ENCODE measurements at places on chromosomes 2 and 18. TPM values are rescaled to one million over a fixed set of nuclear protein-coding genes. Genes with fewer than 3 reads are reported as not detected.

The GALNT3 gene
- 2.2 TPM for polyA plus RNA-seq

The DSG2 gene
- polyA plus RNA-seq = 0.03 TPM

The FAM124B gene
- polyA plus RNA-seq = not detected

The MTX2 gene
- 21.6 TPM for polyA plus RNA-seq

The DYSF gene
- 3.9 TPM for polyA plus RNA-seq

DNA sequence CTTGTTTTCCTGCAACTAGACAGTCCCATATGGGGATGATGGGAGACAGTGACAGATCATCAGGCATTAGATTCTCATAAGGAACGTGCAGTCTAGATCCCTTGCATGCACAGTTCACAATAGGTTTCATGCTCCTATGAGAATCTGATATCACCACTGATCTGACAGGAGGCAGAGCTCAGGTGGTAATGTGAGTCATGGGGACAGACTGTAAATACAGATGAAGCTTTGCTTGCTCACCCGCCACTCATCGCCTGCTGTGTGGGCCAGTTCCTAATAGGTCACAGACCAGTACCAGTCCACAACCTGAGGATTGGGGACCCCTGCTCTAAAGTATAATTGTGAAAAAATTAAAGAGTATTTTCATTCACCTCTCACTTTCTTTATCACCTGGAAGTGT, 23.6 kb upstream of the RAB1A start:
- H3K36me3 ChIP-seq = no peaks in the 10 kb centered on the region
- DNase-seq = no peak
- no peak overlapping the region for H3K4me3 ChIP-seq
- no peak overlapping the region for H3K27ac ChIP-seq
- no peaks in the 10 kb centered on the region for H3K4me1 ChIP-seq
- H3K27me3 ChIP-seq = no peaks in the 10 kb centered on the region

- no peak overlapping the region for H3K4me3 ChIP-seq
- H3K27me3 ChIP-seq = peaks cover 7% of the 10 kb centered on the region
- H3K36me3 ChIP-seq = no peaks in the 10 kb centered on the region
- H3K4me1 ChIP-seq = no peaks in the 10 kb centered on the region
These were observed 50.0 kb upstream of the CTDP1 start for GRCh38 chr18:79629606-79630005.

DNA sequence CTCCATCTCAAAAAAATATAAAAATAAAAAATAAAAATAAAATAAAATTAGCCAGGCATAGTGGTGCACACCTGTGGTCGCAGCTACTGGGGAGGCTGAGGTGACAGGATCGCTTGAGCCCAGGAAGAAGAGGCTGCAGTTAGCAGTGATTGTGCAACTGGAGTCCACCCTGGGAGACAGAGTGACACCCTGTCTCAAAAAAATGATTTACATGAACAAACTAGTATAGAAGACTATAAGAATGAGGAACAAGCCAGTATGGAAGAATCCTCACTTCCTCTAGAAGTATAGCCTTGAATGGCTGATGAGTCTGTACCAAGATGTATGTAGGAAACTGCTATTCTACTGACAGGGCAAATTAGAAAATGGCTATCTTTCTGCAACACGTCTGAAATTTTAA, 10.9 kb downstream of the YES1 start:
- H3K36me3 ChIP-seq = no peaks in the 10 kb centered on the region
- no peaks in the 10 kb centered on the region for H3K27me3 ChIP-seq
- DNase-seq = no peak
- no peak overlapping the region for H3K4me3 ChIP-seq
- H3K27ac ChIP-seq = no peak overlapping the region

- H3K4me1 ChIP-seq = no peaks in the 10 kb centered on the region
- no peak for DNase-seq
- no peak overlapping the region for H3K27ac ChIP-seq
- H3K27me3 ChIP-seq = no peaks in the 10 kb centered on the region
- H3K36me3 ChIP-seq = no peaks in the 10 kb centered on the region
These were observed 1621.1 kb downstream of the LRP1B start for GRCh38 chr2:140509765-140510164.

GRCh38 chr2:36322108-36322507, 33.5 kb upstream of the CRIM1 start:
- H3K27ac ChIP-seq = no peak overlapping the region
- DNase-seq = no peak
- H3K4me3 ChIP-seq = no peak overlapping the region
- no peaks in the 10 kb centered on the region for H3K4me1 ChIP-seq

- H3K4me3 ChIP-seq = no peak overlapping the region
- no peak for DNase-seq
- no peaks in the 10 kb centered on the region for H3K27me3 ChIP-seq
- H3K36me3 ChIP-seq = peaks cover 7% of the 10 kb centered on the region
- H3K27ac ChIP-seq = no peak overlapping the region
- H3K4me1 ChIP-seq = peaks cover 20% of the 10 kb centered on the region
These were observed 67.2 kb downstream of the CUL3 start for GRCh38 chr2:224517963-224518362.

GRCh38 chr18:3982541-3982940, 472.6 kb downstream of the DLGAP1 start:
- H3K27me3 ChIP-seq = no peaks in the 10 kb centered on the region
- no peaks in the 10 kb centered on the region for H3K36me3 ChIP-seq
- no peak for DNase-seq
- H3K27ac ChIP-seq = no peak overlapping the region

DNA sequence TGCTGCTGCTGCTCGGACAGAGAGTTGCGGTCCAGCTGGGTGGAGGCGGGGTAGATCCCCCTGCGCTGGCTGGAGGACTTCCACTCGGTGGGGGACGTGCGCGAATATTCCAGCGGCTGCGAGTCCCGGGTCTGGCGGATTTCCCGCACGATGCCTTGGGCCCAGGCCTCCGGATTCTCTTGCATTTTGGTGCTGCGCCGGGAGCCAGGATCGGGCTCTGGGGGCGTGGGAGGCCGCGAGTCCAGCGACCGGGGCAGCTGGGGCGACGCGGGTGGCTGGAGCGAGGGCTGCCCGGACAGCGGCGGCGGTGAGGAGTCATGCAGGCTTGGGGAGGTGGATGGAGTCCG, 4.8 kb downstream of the NT5C1B start:
- DNase-seq = no peak
- no peaks in the 10 kb centered on the region for H3K4me1 ChIP-seq
- H3K4me3 ChIP-seq = no peak overlapping the region
- no peaks in the 10 kb centered on the region for H3K27me3 ChIP-seq
- H3K27ac ChIP-seq = no peak overlapping the region

- H3K27me3 ChIP-seq = no peaks in the 10 kb centered on the region
- no peak for DNase-seq
- peaks cover 13% of the 10 kb centered on the region for H3K4me1 ChIP-seq
- no peak overlapping the region for H3K27ac ChIP-seq
These were observed 11.1 kb downstream of the DNAH6 start for GRCh38 chr2:84527137-84528129.

GRCh38 chr18:43789234-43790000, 512.1 kb upstream of the SYT4 start:
- no peaks in the 10 kb centered on the region for H3K4me1 ChIP-seq
- no peak overlapping the region for H3K27ac ChIP-seq
- no peak overlapping the region for H3K4me3 ChIP-seq
- no peak for DNase-seq
- H3K27me3 ChIP-seq = no peaks in the 10 kb centered on the region
- H3K36me3 ChIP-seq = no peaks in the 10 kb centered on the region

DNA sequence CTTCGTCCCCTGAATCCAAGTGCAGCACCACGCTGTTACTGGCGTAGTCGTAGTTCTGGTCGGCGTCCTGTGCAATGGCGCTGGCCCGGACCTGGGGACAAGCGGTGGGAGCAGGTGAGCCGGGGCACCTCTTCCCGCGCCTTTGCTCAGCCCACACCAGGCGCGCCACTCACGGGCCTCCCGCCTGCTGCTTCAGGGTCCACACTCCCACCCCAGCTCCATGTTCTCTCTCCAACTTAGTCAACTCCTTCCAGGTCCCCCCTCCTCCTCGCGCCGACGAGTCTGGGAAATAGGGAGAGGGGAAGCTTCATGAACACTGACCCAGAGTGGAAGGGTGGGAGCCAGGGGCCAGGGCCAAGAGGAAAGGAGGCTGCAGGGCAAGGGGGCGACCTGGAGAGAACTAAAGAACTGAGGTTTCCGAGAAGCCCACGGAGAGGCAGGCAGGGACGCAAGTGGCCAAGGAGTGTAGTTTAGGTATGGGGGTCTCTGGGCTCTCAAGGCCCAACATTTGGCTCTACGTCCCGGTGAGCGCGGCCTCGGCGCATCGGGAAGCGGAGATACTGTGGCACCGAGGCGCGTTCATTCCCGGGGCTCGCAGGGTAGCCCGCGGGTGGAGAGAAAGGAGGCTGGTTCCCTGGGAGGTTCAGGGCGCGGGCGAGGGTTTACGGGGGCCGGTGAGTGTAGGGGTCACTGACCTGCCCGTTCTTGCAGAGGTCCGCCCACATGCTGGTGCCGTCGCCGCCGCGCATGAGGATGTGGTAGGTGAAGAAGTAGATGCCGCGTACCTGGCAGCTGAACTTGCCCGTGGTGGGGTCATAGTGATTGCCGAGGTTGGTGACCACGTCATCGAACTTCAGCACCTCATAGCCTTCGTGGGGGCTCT, 1.4 kb downstream of the C1QL2 start:
- H3K27me3 ChIP-seq = peaks cover 8% of the 10 kb centered on the region
- H3K4me3 ChIP-seq = no peak overlapping the region
- DNase-seq = no peak
- no peak overlapping the region for H3K27ac ChIP-seq

- H3K4me3 ChIP-seq = peak within 1 kb of the TSS; percentile 100
- peaks cover 14% of the 10 kb centered on the region for H3K4me1 ChIP-seq
- no peaks in the 10 kb centered on the region for H3K36me3 ChIP-seq
- peak; percentile 97 for DNase-seq
- H3K27ac ChIP-seq = peak within 1 kb of the TSS; percentile 90
These were observed at the start of gene C2orf15 for GRCh38 chr2:99141110-99142108. TSS of gene C2orf15 (plus strand) at chr2:99141707. CDS start at chr2:99150559, 8,852 bp downstream.

DNA sequence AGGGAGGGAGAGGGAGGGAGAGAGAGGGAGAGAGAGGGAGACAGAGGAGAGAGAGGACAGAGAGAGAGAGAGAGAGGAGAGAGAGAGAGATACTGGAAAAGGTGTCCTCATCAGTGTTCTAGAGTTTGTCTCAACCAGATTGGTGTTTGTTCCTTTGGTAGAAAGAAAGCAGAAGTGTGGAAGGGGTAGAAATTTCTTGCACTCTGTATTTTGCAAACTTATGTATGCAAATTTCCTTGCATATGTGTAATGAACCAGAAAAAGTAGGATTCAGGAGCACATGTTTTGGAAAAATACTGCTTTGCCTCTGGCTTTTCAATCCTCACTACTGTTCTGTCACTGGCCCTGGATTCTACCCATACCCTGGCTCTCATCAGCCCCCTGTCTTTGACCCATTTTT, 1.1 kb upstream of the SP140 start:
- H3K27ac ChIP-seq = no peak overlapping the region
- peaks cover 47% of the 10 kb centered on the region for H3K4me1 ChIP-seq

DNA sequence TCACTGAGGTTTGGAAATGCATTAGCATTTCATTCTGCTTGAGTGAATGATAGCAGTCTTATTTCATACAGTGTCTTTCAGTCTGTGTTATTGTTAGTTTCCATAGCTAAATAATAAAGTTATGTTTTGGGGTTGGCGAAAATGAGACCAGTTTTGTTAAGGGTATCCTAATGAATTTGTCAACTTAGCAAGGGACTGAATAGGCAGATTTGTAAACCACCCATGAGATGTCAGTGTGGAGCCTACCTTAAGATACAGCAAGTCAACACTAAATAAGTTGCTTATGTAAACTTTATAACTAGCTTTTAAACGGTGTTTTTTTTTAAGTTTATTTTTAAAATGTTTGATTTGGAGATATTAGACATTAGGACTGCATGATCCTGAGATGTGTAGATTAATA, 11.9 kb downstream of the NAPG start:
- no peak overlapping the region for H3K4me3 ChIP-seq
- no peak for DNase-seq
- no peaks in the 10 kb centered on the region for H3K4me1 ChIP-seq
- H3K36me3 ChIP-seq = peaks cover 21% of the 10 kb centered on the region
- no peaks in the 10 kb centered on the region for H3K27me3 ChIP-seq

GRCh38 chr2:158967731-158968395, 577 bp upstream of the TANC1 start:
- H3K27ac ChIP-seq = no peak overlapping the region
- H3K36me3 ChIP-seq = no peaks in the 10 kb centered on the region
- no peaks in the 10 kb centered on the region for H3K27me3 ChIP-seq
- no peak overlapping the region for H3K4me3 ChIP-seq
- H3K4me1 ChIP-seq = peaks cover 7% of the 10 kb centered on the region

DNA sequence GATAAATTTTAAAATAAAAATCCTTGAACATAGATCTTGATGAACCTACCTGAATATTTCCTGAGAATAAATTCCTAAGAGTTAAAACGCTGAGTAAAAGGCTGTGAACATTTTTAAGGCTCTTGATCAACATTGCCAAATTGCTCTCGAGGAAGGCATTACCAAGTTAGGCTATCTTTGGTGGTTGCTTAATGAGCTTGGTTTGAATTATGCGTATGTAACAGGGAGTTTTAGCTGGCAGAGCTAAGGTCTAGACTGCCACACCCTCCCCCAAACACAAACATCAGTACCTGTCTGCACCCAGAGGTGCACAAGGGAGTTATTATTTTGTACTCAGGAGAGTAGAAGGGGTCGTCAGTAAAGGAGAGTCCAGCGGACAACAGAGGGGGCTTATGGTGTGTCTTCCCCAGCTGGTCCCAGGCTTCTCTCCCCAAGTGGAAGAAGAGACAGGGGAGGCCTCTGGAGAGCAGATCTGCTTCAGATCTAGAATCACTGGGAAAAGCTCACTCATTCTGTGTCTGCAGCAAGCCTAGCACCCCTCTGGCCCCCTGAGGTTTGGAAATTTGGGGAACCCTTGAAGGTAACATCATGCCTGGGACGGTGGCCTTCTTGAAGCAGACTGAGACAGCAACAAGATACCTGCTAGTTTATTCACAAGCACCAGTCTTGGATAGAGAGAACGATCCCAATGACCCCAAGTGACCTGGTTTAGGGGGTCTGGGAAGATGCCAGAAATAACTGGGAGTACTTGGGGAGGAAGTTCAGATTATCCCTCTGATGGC, 197.2 kb upstream of the ID2 start:
- H3K27ac ChIP-seq = no peak overlapping the region
- peaks cover 59% of the 10 kb centered on the region for H3K4me1 ChIP-seq
- no peaks in the 10 kb centered on the region for H3K36me3 ChIP-seq
- H3K4me3 ChIP-seq = no peak overlapping the region
- no peak for DNase-seq

DNA sequence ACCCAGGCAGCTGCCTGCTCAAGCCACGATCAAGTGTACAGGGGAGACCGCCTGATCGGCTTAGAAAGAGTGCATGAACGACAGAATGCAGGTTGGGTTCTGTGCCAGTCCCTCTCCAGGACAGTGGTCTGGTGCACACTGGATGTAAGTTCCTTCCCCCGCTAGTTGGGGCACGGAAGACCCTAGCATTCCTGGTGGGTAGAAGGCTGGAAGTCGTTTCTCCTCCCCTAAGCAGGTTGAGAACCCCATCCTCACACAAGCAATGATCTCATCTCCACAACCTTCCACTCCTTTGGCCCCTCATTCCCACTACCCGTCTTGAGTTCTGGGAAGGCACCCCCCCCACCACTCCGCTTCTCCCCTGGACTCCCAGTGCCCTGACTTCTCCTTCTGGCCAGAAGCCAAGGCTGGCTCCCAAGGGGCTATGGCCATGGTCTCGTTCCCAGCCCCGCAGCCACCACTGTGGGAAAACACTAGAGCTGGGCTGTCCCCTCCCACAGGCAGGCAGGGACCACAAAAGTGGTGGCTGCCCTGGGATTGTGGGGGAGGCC, 1.4 kb upstream of the ANKRD39 start:
- H3K27me3 ChIP-seq = no peaks in the 10 kb centered on the region
- H3K4me3 ChIP-seq = no peak overlapping the region
- H3K27ac ChIP-seq = no peak overlapping the region
